ENCODE measurements at places on chromosomes 3 and 15.

- H3K27ac ChIP-seq: no peak overlapping the region
- DNase-seq: no peak
- no peak overlapping the region for H3K4me3 ChIP-seq
- H3K36me3 ChIP-seq: no peaks in the 10 kb centered on the region
- no peaks in the 10 kb centered on the region for H3K4me1 ChIP-seq
These were observed 248.2 kb upstream of the GPR149 start for GRCh38 chr3:154678041-154678654.

GRCh38 chr3:454986-455385 is 258.4 kb downstream of the CHL1 start:
- H3K4me3 ChIP-seq: no peak overlapping the region
- peaks cover 13% of the 10 kb centered on the region for H3K4me1 ChIP-seq
- H3K27ac ChIP-seq: no peak overlapping the region
- H3K27me3 ChIP-seq: no peaks in the 10 kb centered on the region
- no peak for DNase-seq

GRCh38 chr3:192947421-192947820 is 29.8 kb upstream of the MB21D2 start:
- no peaks in the 10 kb centered on the region for H3K27me3 ChIP-seq
- no peak overlapping the region for H3K27ac ChIP-seq
- no peak for DNase-seq
- no peaks in the 10 kb centered on the region for H3K36me3 ChIP-seq
- H3K4me1 ChIP-seq: peaks cover 5% of the 10 kb centered on the region

GRCh38 chr3:179876440-179876839 is 160.3 kb downstream of the PEX5L start:
- H3K36me3 ChIP-seq: no peaks in the 10 kb centered on the region
- no peaks in the 10 kb centered on the region for H3K27me3 ChIP-seq
- no peaks in the 10 kb centered on the region for H3K4me1 ChIP-seq
- H3K4me3 ChIP-seq: no peak overlapping the region
- H3K27ac ChIP-seq: no peak overlapping the region
- no peak for DNase-seq

- no peaks in the 10 kb centered on the region for H3K36me3 ChIP-seq
- no peaks in the 10 kb centered on the region for H3K27me3 ChIP-seq
- no peak overlapping the region for H3K27ac ChIP-seq
- H3K4me1 ChIP-seq: no peaks in the 10 kb centered on the region
- no peak overlapping the region for H3K4me3 ChIP-seq
- DNase-seq: no peak
These were observed 65.2 kb downstream of the RARB start for GRCh38 chr3:25493246-25493645.

DNA sequence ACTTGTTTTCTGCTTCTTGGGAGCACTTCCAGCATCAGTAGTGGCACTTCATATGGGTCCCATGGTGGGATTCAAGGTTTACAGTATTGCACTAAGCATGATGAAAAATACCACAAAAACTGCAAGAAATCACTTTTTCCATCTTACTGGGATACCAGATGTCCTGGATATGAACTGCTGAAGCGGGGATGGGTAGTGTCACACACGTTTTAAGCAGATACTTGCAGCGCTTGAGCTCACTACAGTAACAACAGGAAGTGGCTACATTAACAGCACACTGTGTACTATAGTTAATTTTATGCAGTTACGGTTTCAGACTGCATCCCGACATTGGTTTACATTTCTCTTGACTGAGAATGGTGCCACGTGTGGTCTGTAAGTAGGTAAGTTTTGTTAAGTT is 3.5 kb upstream of the ISG20 start:
- peaks cover 23% of the 10 kb centered on the region for H3K4me1 ChIP-seq
- no peak for DNase-seq
- no peaks in the 10 kb centered on the region for H3K27me3 ChIP-seq
- H3K36me3 ChIP-seq: peaks cover 13% of the 10 kb centered on the region
- H3K4me3 ChIP-seq: no peak overlapping the region

Data from thoracic aorta (tissue), 2 donors.